Central memory CD8-positive, alpha-beta T cell (primary cell): ENCODE measurements at places on chromosomes 3 and 15.
A peak's percentile ranks its signal among the peaks of the same experiment; 100 is the strongest.

GRCh38 chr3:11185144-11185543, 30.9 kb downstream of the HRH1 start:
- no peaks in the 10 kb centered on the region for H3K4me1 ChIP-seq
- peaks cover 3% of the 10 kb centered on the region for H3K36me3 ChIP-seq
- H3K27ac ChIP-seq: no peak overlapping the region
- no peak for DNase-seq

DNA sequence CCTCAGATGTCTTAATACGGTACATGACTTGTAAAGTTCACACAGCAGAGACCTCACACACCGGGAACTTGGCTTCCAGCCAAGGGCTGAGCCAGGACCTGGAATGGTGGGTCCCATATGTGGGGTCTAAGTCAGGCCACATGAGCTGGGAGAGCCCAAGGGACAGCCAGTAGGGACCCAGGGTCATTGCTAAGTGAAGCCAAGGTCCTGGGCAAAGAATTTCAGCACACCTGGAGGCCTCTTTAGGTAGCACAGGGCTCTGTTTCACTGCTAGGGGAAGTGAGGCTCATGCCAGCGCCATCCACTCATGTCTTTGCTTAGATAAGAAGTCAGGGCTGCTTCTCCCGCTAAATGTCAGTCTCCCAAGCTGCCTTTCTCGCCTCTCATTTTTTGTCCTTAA, 116.6 kb upstream of the TLE3 start:
- H3K27ac ChIP-seq: no peak overlapping the region
- no peaks in the 10 kb centered on the region for H3K36me3 ChIP-seq
- H3K4me3 ChIP-seq: no peak overlapping the region
- H3K27me3 ChIP-seq: peaks cover 22% of the 10 kb centered on the region
- no peaks in the 10 kb centered on the region for H3K4me1 ChIP-seq

- H3K27ac ChIP-seq: peak overlapping the region; percentile 16
- DNase-seq: no peak
- no peak overlapping the region for H3K4me3 ChIP-seq
- H3K27me3 ChIP-seq: no peaks in the 10 kb centered on the region
- no peaks in the 10 kb centered on the region for H3K36me3 ChIP-seq
These were observed 31.6 kb downstream of the SAXO2 start for GRCh38 chr15:82294061-82294690.

DNA sequence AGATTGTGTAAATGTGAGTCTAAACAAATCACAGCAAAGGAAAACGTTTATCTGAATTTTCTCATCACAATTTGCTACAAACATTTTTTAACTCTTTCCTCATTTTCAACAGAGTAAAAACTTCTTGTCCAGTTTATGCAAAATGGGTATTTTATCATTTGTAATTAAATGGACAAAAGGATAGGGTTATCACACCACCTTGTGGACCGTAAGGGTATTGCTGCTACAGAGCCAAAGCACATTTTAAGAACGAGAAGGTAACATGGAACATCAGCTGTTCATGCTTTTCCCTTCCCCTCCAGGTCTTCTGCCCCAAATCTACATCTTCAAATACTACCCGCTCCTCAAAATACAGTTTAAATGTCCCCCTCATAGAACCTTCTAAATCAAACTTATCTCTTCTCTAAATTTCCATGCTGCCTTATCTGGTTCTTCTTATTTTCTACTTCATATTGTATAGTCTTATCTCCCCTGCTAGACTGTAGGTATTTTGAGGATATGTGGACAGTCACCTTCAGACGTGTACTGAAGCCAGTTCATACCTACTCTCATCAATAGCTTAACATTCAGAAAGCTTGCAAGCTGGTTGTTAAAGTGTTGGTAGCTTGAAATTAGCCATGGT, 12.8 kb upstream of the SETMAR start:
- no peak overlapping the region for H3K27ac ChIP-seq
- no peak overlapping the region for H3K4me3 ChIP-seq
- H3K4me1 ChIP-seq: no peaks in the 10 kb centered on the region
- DNase-seq: no peak

DNA sequence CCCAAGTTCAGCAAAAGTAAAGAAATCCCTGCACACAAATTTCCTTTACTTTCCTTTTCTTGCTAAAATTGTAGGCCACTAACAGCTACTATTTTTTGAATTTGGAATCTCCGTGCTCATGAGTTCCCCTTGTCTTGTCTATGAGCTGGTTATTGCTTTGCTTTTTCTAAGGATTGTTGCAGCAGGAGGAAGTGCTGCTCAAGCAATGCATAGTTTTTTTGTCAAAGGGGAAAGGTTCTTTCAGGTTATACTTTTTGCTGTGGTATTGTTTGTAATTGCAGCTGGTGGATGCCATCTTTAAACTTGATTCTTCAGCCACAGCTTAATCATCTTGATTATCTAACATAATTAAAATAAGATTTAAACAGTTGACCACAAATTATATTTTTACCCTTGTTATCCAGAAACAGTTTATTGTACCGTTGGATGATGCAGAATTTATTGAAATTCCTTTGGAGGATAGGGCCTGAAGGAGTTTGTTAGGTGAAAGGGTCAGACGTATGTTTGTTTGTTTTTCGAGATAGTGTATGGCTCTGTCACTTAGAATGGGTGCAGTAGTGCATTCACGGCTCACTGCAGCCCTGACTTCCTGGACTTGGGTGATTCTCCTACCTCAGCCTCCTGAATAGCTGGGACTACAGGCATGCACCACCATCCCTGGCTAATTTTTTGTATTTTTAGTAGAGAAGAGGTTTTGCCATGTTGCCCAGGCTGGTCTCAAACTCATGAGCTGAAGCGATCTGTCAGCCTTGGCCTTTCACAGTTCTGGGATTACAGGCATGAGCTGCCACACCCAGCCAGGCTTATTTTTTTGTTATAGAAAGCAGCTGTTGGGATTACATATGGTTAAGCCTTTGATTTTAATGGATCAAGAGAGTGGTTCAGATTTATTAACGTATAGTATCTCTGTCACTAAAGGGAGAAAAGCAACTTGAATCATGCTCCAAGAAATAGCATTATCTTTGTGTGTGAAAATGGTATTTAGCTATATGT, 11.7 kb downstream of the MGA start:
- peaks cover 40% of the 10 kb centered on the region for H3K4me1 ChIP-seq
- peaks cover 20% of the 10 kb centered on the region for H3K36me3 ChIP-seq
- no peaks in the 10 kb centered on the region for H3K27me3 ChIP-seq

DNA sequence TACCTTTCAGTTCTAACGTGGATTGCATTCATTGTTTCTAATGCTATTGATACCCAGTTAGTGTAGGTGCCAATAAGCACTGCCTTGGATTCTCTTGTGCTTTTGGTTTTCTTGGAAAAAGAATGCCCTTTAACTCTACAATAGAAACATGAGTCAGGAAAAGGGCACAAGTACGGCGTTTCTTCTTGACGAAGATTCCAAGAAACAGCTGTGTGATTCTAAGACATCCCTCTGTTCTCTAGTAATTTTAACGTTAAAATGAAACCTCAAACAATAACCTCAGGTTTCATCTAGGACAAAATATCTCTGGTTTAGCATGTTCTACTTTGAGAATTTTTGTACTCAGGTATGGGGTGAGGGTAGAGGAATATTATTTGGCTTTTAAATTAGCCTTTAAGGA, 540.5 kb upstream of the ATP11B start:
- no peak overlapping the region for H3K27ac ChIP-seq
- no peak overlapping the region for H3K4me3 ChIP-seq
- H3K4me1 ChIP-seq: no peaks in the 10 kb centered on the region
- H3K27me3 ChIP-seq: no peaks in the 10 kb centered on the region

DNA sequence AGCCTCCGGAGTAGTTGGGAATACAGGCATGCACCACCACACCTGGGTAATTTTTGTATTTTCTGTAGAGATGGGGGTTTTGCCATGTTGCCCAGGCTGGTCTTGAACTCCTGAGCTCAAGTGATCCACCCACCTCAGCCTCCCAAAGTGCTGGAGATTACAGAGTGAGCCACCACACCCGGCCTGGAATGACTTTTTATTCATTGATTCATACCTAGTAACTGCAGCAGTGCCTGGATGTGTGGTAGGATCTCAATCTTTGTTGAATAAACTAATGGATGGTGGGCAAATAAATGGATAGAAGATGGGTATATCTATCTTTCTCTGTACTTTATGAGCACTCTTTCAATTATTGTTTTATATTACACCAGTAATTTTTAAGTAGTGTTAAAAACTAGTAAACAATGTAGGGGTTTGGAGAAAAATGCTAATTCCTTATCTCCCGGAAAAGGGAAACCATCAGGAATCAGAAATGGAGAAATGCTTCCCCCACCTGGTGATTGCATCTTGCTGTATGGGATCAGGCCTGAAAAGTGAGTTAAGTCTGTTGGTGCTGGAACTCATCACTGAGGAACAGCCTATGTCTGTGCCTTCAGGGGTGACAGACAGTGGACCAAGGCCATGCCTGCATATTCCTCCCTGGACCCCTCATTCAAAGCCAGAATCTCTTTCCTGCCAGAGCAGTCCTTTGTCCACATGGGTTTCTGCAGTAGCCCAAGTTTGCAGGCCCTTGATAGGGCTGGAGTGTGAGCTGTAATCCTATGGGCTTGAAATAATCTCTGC, 161.0 kb upstream of the CTDSPL start:
- H3K4me1 ChIP-seq: no peaks in the 10 kb centered on the region
- peaks cover 44% of the 10 kb centered on the region for H3K27me3 ChIP-seq
- no peak overlapping the region for H3K4me3 ChIP-seq
- no peak overlapping the region for H3K27ac ChIP-seq
- no peak for DNase-seq
- no peaks in the 10 kb centered on the region for H3K36me3 ChIP-seq

- peaks cover 7% of the 10 kb centered on the region for H3K4me1 ChIP-seq
- peaks cover 52% of the 10 kb centered on the region for H3K27me3 ChIP-seq
- peak within 1 kb of the TSS; percentile 72 for H3K4me3 ChIP-seq
- H3K27ac ChIP-seq: no peak within 1 kb of the TSS
- no peak for DNase-seq
These were observed at the start of gene NLGN1 for GRCh38 chr3:173397161-173398110. Gene NLGN1, plus strand, starts transcription at chr3:173397744.

- no peak overlapping the region for H3K4me3 ChIP-seq
- H3K27me3 ChIP-seq: no peaks in the 10 kb centered on the region
- H3K4me1 ChIP-seq: no peaks in the 10 kb centered on the region
These were observed 288.7 kb downstream of the EPHB1 start for GRCh38 chr3:135083756-135084155.

DNA sequence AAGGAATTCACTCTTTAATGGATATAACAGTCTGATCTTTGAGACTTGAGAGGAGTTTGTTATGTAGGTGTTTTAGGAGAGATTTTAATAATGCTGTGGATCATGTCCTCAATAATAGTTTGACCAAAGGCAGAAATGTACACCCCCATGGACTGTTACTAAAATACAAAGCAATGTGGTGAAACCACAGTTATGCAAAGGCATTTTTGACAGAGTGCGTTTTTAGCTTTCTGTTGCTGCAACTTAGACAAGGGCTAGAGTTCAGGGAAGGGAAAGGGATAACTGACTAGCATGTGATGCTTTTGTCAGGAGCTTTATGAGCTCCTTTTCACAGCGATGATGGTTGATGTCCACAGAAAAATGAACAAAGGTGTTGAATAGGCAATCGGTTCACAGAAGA, 3.6 kb upstream of the STARD5 start:
- H3K36me3 ChIP-seq: no peaks in the 10 kb centered on the region
- no peak overlapping the region for H3K4me3 ChIP-seq
- H3K27me3 ChIP-seq: no peaks in the 10 kb centered on the region
- H3K27ac ChIP-seq: no peak overlapping the region

DNA sequence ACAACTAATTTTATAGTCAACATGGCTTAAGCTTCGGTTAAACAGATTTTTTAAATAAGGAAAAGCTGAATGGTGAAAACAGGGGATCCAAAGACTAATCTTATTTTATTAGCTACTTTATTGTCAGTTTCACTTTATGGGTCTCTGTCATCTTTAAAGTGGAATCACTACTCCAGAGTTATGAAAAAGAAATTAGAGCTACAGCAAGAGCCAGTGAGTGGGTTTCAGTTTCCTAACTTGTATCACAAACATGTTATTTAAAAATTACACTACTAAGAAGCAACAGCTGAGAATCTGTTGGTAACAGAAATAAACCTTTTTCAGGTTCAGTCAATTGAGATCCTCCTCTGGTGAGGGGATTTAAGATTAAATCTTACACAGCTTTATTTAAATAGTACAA, 10.0 kb downstream of the PHC3 start:
- H3K36me3 ChIP-seq: peaks cover 83% of the 10 kb centered on the region
- no peaks in the 10 kb centered on the region for H3K27me3 ChIP-seq
- DNase-seq: no peak
- H3K4me3 ChIP-seq: no peak overlapping the region
- H3K27ac ChIP-seq: peak overlapping the region; percentile 62

- peaks cover 11% of the 10 kb centered on the region for H3K36me3 ChIP-seq
- no peak overlapping the region for H3K4me3 ChIP-seq
- H3K27ac ChIP-seq: peak overlapping the region; percentile 65
- H3K27me3 ChIP-seq: no peaks in the 10 kb centered on the region
- H3K4me1 ChIP-seq: peaks cover 76% of the 10 kb centered on the region
These were observed 112.0 kb upstream of the RPL32 start for GRCh38 chr3:12953201-12953995.

DNA sequence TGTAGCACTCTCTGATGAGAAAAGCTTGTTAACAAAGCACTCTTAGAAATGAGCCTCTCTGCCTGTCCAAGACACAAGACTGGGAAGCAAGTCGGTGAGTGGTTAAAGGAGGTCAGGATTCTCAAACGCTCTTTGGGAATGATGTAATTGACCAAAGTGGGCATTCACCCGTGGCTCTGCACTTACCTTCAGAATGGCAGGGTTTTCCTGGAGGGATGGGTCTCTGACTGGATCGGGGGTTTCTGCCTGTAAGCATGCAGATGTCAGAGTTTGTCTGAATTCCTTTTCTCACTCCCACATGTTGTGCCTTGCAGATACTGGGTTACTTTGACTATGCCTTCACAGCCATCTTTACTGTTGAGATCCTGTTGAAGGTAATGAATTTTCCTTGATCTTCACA, 106.3 kb downstream of the CHDH start:
- DNase-seq: no peak
- no peak overlapping the region for H3K27ac ChIP-seq
- no peaks in the 10 kb centered on the region for H3K4me1 ChIP-seq
- peaks cover 23% of the 10 kb centered on the region for H3K27me3 ChIP-seq
- H3K36me3 ChIP-seq: peaks cover 1% of the 10 kb centered on the region
- H3K4me3 ChIP-seq: no peak overlapping the region

DNA sequence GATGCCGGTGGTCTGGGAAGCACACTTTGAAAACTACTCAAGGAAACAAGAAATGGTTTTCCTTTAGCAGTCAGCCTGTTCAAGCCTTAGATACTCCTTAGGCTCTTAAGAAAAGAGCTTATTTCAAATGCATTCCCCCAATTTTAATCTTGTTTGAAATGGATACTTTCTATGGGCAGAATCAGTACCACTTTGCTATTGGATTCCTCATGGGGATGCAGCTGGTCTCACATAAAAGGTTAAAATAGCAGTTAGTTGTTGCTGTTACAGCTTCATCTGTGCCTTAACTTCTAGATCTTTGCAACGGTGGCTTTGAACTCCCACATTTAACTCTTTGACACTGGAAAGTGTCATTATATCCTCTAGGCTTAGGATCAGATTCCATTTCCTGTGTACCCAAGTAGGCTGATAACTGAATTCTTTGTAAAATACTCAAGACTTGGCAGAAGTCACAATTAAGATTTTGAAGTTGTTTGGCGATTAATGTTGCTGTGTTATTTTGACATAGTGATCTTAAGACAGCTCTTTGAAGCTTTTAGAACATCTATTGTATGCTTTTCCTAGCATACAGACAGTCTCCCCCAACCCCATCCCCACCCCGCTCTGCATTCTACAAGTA, 2.2 kb downstream of the THBS1 start:
- H3K27ac ChIP-seq: no peak overlapping the region
- peaks cover 27% of the 10 kb centered on the region for H3K4me1 ChIP-seq
- peaks cover 2% of the 10 kb centered on the region for H3K36me3 ChIP-seq
- no peak for DNase-seq
- H3K4me3 ChIP-seq: no peak overlapping the region

GRCh38 chr3:34881026-34881425, 758.3 kb upstream of the ARPP21 start:
- H3K27me3 ChIP-seq: no peaks in the 10 kb centered on the region
- DNase-seq: no peak
- H3K4me3 ChIP-seq: no peak overlapping the region
- no peaks in the 10 kb centered on the region for H3K36me3 ChIP-seq
